ENCODE measurements at places on chromosomes 1 and 21. TPM values are rescaled to one million over a fixed set of nuclear protein-coding genes. Genes with fewer than 3 reads are reported as not detected.

GRCh38 chr1:11851180-11851579, 3.6 kb upstream of the NPPA start:
- no peak for DNase-seq

GRCh38 chr1:51439895-51440294, 79.2 kb downstream of the EPS15 start:
- no peak for DNase-seq

Gene MAP10
- total RNA-seq, result 2.6 TPM

DNA sequence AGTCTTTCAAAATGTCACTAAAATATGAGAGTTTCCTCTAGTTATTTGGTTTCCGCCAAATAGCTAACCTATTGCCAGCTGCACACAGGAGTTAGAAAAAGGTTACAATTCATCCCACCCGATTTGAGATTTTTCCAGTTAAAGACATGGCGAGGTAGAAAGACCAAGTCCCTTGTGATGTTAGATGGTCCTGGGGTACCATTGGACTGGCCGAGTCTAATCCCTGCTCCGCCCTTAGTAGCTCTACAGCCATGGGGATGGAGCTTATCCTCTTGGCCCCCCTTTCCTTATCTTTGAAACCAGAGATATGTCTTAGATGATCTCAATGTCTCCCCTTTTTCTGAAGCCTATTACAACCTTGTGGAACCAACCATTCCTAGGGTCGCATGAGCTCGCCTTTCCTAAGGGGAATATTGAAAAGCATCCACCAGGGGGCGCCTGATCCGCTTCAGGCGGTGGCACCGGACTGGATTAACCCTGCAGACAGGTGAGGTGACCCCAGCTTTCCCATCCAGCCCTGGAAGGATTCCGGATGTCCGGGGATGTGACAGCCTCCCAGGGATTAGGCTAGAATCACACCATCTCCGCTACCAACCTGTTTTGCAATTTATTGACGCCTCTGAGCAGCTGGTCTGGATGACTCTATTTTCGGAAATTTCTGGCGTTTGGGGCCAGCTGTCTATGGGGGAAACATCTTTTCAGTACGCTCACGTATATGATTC, 68.3 kb upstream of the SIM2 start:
- peak; percentile 67 for DNase-seq

- DNase-seq, result no peak
Measured at GRCh38 chr1:199756066-199756465, 271.4 kb upstream of the NR5A2 start.

DNA sequence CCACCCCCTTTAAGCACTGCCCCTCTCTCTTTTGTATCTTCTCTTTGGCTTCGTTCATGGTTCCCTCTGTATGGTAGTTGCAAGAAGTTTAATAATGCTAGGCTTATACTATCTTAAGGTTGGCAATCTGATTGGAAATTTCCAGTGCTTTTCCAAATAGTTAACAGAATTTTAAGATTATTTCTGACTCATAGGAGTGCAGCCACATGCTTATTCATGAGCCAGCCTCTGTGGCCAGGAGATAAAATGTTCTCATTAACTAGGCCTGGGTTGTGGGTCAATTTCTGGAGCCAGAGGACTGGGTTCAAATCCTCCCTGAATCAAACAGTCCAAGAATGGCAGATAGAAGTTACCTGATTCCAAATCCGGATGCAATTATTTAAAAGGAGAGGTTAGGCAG, 103.1 kb downstream of the ATP6V1G3 start:
- DNase-seq, result no peak

GRCh38 chr1:31790641-31791091, 25.2 kb downstream of the SPOCD1 start:
- DNase-seq, result peak; percentile 46

All from lower lobe of right lung (tissue), 2 donors.